Stimulated activated CD8-positive, alpha-beta memory T cell treated with anti-CD3 and anti-CD28 coated beads, Interleukin-15, amount 100 ng/mL, for 24 hours (primary cell): ENCODE measurements at places on chromosomes 5 and 9.

DNA sequence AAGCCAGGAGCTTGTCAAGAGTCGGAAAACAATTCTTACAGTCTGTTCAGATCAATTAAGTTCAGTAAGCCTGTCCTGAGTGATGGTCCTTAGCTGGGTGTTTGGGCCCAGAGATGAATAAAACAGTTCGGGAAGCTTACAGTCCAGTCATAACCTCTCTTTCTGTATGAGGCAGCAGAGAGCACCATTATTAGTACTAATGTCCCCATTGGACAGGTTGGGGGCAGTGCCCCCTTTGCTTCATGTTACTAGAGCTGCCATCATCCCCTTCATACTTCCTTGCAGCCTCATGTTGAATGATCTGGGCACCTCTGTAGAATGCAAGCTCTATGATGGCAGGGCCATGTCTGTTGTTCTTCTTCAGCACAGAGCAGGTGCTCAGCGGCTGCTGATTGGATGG lies 9.8 kb downstream of the DOCK2 start:
- DNase-seq: no peak

- DNase-seq: no peak
These were observed 145.4 kb upstream of the GRAMD2B start for GRCh38 chr5:126277762-126278161.

DNA sequence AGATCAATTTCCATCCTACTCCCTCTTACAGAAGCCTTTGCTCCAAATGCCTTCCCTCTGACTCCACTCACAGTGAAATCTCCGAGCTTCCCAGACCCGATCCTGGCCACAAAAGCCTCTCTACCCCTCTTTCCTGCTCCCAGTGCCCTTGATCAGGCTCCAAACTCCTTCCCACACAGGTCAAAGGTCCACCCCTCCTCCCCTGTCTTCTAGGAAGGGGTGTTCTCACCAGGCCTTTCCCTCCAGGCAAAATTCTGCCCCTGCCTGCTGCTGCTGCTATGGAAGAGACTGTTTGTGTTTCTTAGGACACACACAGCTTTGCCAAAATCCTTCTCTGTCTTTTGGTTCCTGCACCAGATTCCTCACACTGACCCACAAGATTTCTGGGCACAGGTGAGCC lies 85.8 kb upstream of the ALDH1A1 start:
- DNase-seq: no peak

DNA sequence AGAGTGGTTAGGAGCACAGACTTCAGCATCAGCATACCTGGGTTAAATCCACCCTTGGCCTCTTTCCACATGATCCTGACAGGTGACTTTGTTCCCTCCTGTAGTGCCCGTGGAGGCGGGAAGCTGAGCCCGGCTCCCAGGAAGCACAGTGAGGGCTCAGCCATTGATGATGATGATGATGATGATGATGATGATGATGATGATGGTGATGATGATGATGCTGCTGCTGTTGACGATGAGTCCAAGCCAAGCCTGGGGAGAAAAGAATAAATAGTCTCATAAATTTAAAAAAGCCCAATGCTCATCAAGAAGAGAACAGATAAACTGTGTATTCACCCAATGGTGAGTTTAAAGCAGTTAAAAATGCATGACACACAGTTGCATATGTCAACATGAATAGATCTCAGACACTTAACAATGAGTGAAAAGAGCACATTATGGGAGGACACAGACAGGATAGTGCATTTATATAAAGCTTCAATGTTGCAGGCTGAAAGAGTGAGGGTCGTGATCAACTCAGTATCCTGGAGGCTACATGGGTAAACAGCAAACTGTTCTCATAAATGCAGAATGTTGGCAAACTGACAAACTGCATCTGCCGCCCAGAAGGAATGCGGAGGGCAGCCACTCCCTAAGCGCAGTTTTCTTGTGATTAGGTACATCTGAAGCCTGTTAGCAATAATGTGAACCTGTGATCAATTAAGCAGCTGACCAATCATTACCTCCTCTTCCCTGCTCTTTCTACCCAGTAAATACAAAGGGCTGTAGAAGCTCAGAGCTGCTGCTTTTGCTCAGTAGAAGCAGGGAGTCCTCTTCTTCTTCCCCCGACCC lies 11.7 kb upstream of the CFAP157 start:
- DNase-seq: no peak

DNA sequence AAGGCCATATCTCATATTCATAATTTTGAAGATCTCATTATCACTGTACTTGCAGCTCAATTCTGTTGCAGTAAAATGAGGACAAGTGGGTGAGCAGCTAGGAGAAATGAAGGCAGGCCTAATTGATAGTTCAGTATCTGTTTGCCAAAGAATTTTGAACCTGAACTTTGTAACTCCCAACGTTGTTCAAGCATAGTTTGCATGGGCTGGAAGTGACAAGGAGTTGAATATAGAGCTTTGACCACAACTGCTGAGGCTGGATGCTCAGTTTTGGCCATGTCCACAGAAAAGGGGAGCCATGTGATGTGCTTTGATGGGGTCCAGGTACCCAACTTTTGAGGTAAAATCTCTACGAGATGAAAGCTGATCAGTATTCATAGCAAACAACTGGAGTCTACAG lies 177.5 kb downstream of the NXNL2 start:
- DNase-seq: no peak

GRCh38 chr5:14400085-14400484 lies 181.5 kb upstream of the OTULINL start:
- DNase-seq: no peak

GRCh38 chr5:118007262-118007661 lies 981.1 kb downstream of the DTWD2 start:
- DNase-seq: no peak

DNA sequence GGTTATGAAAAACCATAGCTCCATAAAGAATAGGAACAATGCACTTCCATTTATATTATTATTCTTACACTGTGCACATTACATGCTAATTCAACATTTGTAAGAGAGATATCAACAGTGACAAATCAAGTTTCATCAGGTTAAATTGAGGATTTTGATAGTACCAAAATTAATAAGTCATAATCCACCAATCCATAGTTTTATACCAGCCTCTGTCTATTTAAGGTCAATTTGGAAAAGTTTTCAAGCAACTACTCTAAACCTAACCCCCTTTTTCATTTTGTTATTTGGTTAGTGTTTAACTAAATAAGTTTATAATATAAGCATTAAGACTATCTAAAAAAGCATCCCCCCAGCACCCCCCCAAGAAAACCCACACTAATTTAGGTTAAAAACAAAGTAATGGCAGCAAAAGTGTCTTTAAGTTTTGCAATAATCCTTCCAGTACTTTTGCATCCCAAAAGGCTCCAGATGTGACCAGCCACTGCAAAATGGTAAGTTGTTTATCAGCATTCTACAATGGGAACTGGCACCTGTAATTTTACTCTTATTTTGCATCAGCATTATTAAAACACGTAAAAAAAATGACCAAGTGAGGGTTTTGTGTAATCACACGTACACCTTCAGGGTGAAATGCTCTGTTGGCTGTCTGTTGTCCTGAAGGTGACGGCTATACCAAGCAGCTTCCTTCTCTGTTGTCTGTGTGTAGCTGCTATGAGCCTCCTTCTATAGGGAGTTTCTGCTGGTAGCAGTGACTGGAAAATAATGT lies 36.8 kb upstream of the SSBP2 start:
- no peak for DNase-seq

- DNase-seq: no peak
These were observed 635 bp downstream of the FBN2 start for GRCh38 chr5:128537221-128537999.

GRCh38 chr5:73506459-73506955 lies 8.3 kb downstream of the BTF3 start:
- DNase-seq: no peak

GRCh38 chr5:154712518-154713437 lies 42.4 kb upstream of the LARP1 start:
- DNase-seq: no peak

GRCh38 chr5:169880012-169880663 lies 100.2 kb downstream of the INSYN2B start:
- no peak for DNase-seq

DNA sequence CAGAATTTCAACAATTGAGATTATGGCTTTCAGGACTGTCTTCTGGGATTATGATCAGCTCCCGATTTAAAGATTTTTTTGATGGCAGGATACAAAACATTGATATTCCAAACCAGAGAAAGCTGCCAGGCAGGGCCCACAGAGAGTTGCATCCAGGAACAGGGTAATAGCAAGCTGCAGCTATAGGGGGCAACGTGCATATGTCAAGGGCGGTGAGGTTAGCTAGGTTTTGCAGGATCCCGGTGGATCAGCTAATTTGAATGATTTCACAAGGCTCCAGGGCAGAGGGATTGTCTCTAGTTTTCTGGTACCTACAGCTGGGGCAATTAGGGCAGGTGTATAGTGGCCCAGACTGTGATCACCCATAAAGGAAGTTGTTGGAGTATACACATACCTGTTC lies 339.4 kb downstream of the CHSY3 start:
- DNase-seq: no peak

DNA sequence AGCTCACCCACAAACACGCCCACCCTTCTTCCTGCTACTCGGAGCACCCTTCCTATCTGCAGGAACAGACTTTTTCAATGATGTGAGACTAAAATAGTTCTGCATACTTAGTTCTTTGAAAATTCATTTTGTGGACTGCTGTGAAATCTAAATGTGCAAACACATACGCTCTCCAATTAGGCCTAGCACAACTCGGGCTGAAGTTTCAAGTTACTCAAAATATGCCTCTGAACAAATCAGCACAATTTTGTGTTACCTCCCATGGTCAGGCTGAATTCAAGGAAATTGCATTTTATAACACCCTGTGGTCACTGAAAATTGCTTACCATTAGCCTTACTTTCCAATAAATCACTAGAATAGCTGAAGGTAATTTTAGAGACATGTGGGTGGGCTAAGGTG lies 323.8 kb upstream of the ADCY2 start:
- no peak for DNase-seq

GRCh38 chr5:89948977-89949376 lies 460.6 kb downstream of the CETN3 start:
- DNase-seq: no peak

- DNase-seq: no peak
These were observed 280.3 kb upstream of the NUDT12 start for GRCh38 chr5:103842936-103843335.

DNA sequence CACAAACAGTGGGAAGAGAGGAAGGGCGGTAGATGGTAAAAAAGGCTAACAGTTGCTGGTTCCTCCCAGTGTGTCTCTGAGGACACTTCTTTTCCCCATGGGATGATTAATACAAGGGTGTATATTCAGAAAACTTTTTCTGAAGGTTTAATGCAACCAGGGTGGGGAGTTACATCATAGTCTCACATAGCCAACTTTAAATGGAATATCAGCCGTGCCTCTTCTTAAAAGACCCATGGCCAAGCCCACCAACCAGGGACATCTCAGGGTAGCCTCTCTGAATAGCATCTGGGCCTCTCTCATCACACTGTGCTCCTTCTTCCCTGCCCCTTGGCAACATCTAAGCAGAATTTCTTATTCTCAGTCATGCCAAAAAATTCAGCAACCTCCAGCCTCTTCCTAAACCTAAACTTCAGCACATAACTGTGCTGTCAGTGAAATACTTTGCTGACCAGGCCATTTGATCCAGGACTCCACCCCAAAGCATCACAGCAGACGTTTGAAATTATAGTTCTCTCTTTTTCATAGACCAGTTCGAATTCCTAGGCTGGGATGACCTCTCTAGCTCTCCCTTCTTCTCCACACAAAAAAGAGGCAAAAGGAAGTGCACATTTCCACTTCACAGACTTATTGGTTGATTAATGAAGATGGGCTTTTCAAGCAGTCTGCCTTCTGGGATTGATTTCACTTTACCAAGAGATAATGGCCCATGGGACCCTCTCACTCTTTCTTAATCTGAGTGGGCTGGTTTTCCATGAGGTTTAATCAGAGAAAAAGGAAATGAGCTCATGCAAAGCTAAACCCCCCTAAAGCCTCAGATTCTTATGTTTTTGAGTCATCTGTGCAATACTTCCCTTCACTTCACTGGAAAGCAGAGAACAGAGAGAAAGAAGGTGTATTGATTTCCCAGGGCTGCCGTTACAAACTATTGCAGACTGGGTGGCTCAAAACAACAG lies 85.1 kb upstream of the RAI14 start:
- DNase-seq: no peak

- no peak for DNase-seq
These were observed 23.4 kb upstream of the BARX1 start for GRCh38 chr9:93978551-93978950.

DNA sequence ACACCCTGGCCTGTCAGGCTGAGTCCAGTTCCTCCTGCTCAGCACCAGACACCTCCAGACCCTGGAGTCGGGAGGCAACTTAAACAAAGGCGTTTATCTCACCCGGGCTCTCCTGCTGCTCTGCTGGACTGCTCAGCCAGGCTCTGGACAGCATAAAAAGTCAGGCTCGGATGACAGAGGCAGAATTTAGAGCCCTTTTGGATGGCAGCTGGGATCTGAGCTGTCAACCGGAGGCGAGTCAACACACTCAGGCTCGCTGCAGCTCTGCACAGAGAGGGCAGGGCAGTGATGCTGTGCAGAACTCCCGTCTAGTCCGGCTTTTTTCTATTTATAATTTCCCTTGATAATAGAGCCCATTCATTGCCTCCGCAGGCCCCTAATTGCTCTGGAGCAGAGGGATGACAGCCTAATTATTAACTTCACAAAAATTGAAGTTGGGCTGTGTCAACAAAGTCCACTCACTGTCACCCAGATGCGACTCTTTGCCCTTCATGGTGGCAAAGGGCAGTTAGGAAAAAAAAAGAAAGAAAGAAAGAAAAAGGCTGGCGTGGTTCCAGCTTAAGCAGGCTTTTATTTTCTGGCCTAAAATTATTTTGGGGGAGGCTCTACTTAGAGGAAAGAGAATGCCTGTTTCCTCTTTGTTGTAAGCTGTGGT lies 37.6 kb downstream of the STC2 start:
- DNase-seq: no peak

- DNase-seq: no peak
These were observed 239.0 kb upstream of the PTGER4 start for GRCh38 chr5:40440746-40441145.

DNA sequence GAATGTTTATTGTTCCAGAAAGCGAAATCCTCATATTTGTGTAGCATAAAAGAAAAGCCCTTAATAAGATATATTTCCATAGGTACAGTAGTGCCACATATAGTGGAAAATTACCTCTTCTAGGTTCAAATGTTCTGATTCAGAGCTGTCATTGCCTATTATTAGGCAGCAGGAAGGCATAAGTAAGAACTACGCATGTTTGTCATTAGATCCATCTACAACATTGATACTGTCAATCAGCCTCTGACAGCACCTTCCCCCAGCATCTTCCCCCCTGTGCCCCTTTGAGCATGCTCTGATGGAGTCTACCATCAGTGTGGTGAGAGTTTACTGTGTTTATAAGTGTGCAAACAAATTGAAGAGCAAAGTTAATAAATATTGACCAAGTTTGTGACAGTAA lies 816.1 kb downstream of the TLE4 start:
- DNase-seq: no peak

GRCh38 chr5:61339764-61340163 lies 7.7 kb downstream of the ZSWIM6 start:
- DNase-seq: no peak

GRCh38 chr5:158966716-158967115 lies 133.0 kb downstream of the EBF1 start:
- no peak for DNase-seq

DNA sequence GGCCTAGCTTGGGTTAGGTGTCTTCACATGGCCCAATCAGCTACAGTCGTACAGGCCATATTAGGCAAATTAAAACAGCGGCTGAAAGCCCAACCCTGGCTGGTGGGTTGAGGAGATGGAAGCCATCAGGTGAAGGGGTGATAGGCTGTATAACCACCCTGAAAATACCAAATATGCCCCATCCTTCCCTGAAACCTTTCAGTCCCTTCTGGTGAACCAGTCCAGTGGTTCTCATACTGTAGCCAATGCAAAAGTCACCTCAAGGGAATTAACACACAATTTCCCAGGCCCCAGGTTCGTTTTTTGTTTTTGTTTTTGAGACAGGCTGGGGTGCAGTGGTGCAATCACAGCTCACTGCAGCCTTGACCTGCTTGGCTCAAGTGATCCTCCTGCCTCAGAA lies 19.8 kb upstream of the KCNV2 start:
- DNase-seq: no peak
